ENCODE measurements at places on chromosomes 1 and 21.

GRCh38 chr21:45347712-45348499 is 57.1 kb upstream of the COL18A1 start:
- DNase-seq, result no peak

- peak; percentile 70 for DNase-seq
These were observed 116.8 kb downstream of the CASZ1 start for GRCh38 chr1:10679496-10680220.

- DNase-seq, result no peak
These were observed 182.1 kb downstream of the ETS2 start for GRCh38 chr21:38987633-38988508.

GRCh38 chr1:202198366-202198724 is 4.7 kb downstream of the LGR6 start:
- DNase-seq, result no peak

DNA sequence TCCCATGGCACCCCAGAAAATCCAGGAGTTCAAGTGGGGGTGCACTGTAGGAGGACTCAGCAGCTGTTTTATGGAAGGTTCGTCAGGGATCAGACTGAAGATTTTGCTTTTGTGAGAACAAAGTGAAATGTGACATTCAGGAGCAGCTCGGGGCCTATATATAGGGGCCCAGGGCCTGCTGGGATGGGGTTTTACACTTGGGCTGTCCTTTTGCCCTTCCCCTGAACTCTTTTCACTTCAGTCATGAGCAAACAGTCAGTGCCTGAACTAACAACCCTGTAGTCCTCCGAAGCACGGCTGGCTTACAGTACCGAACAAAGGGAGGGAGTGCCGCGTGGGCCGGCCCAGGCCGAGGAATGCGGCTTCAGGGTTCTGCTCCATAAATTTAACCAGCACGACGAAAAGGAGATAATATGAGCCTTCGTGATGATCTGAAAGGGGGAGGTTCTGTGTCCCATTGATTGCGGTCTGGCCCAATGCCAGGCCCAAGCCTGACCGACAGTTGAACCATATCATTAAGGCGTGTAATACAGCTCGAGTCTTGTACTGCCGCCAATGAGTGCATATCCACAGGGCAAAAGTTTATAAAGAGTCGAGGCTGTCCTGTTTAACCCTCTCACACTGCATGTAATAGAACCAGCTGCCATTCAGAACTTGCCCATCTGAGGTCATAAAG is 139.9 kb downstream of the DHRS3 start:
- DNase-seq, result peak; percentile 99

GRCh38 chr1:56578138-56578962 is 1.0 kb downstream of the PLPP3 start:
- peak; percentile 70 for DNase-seq

- DNase-seq, result no peak
These were observed 22.6 kb downstream of the RCAN1 start for GRCh38 chr21:34592120-34592955.

GRCh38 chr21:41601573-41602368 is 93.8 kb upstream of the TMPRSS2 start:
- DNase-seq, result no peak

DNA sequence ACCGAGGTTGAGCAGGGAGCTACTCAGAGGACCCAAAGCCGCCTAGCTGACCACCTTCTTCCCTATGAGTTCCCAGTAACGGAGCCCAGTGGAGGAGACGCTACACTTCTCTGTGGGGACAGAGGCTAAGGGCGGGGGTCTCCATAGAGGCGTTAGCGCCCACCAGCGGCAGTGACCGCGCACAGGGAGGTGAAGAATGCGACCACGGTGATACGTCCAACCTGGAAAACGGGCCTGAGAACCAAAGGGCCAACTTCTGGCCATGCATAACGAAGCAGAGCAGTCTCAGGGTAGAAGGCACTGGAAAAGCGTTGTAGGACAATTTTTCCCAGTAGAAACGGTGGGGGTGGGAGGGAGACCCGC is 400 bp upstream of the COG2 start:
- DNase-seq, result no peak

DNA sequence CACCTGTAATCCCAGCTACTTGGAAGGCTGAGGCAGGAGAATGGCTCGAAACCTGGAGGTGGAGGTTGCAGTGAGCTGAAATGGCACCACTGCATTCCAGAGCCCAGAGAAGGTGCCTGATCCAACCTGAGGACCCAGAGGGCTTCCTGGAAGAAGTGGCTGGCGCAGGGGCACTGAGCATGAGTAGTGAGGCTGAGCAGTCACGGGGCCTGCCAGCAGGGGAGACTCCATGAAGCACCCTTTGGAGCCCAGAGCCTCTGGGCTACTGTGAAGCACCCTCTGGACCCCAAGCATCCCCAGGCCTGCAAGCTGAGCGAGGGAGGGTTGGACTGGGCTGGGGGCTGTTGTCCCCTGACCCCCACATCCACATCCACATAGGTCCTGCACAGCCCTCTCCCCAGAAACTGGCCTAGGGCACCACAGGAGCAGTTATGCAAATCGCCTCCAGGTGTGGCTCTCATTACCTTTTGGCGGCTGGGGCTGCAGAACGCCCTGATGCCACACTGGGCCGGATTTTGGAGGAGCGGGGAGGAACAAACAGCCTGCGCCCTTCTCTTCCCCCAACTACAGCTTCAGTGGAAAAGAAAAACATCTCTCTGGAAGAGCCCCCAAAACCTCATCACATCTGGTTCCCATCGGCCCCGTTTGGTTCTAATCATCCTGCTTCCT is 78.2 kb upstream of the TARDBP start:
- DNase-seq, result no peak

DNA sequence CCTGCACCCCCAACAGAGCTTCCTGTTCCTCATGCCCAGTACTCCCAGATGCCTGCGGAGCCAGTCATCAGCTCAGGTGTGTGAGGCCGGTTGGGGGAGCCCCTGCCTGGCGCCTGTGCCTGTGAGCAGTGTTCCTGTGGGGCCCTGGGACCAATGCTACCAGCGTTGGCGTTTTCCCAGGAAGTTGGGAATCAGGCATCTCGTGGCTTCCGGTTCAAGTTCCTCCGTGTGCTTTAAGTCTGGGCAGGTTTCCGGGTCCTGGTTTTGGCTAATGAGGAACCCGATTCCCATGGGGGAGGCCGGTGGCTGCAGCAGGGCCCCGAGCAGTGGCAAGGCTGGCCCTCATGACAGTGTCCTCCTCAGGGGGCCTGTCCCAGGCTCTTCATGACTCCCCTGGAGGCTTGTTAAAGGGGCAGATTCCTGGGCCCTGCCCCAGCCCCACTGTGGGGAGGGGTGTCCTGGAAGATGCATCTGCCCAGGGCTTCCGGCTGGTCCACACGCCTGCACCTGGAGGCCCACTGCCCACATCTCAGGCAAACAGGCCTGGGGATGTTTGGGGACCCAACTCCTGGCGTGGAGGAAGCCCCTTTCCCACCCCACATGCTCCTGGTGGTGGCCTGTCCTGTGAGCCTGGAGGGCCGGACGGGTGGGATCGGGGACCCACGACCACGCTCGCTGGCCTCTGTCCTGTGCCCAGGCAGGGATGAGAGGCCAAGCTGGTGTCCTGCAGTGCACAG is 26.2 kb downstream of the TP73 start:
- DNase-seq, result no peak

GRCh38 chr1:24139841-24140425 is 3.0 kb downstream of the IL22RA1 start:
- no peak for DNase-seq

GRCh38 chr1:229280037-229280828 is 9.3 kb downstream of the RAB4A start:
- no peak for DNase-seq

DNA sequence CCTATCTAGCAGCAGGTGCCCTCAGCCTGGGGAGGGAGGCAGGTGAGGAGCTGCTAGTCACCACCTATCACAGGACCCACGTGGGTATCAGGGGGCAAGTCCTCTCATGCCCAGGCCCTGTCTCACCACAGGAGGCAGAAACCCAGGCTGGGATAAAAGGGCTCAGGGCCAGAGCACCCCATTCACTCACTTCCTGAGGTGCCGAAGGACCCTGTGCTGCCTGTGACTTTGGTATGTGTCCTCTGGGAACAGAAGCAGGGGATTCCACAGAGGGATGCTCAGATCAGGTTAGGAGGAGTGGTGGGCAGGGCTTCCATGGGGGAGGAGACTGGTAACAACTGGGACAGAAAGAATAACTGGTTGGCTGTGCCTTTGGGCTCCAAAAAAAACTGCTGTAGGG is at the start of gene LCE1E:
Gene LCE1E, plus strand, starts transcription at position 181 of the 400 bp plus-strand sequence. CDS start 1,043 bp downstream, outside the sequence.
- no peak for DNase-seq

Data from astrocyte of the spinal cord (primary cell).